ENCODE measurements at places on chromosomes 3 and 15.
A peak's percentile ranks its signal among the peaks of the same experiment; 100 is the strongest.

- DNase-seq = no peak
Measured at GRCh38 chr3:123123716-123124616, 57.1 kb downstream of the PDIA5 start.

GRCh38 chr15:66763186-66764071, 61.4 kb downstream of the SMAD6 start:
- no peak for DNase-seq

DNA sequence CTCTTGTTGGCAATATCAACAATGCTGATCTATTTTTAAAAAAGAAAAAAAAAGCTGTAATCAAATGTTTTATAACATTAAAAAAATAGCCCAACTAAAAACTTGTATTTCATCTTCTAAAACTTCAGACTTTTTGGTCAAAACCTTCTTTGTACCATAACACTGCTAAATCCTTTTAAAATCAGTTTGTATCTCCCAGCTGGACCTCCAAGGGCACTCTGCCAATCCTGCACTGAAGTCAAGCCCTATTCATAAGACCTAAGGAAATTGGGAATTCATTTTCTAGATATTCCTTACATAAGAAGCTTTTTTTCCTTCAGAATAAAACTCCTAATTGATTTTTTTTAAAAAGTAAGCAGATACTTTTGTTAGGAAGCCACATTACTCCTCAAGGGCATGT, 38.2 kb upstream of the HCLS1 start:
- no peak for DNase-seq

DNA sequence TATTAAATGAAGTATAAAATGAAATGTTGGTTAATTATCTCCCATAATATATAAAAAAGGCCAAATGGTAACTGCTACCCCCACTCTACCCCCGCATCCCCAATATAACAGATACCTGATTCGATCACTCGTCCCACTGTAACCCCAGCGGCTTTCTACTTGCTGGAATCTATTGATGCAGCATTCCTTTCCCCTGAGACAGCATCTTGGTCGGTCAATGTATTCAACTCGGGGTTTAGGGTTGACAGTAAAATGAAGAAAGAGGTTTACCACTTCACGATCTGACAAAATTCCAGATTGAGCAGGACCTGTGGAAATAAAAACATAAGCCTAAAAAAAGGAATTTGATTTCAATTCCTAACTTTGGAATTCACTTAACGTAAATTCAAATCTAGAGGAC, 18.6 kb upstream of the C15orf40 start:
- DNase-seq = no peak

DNA sequence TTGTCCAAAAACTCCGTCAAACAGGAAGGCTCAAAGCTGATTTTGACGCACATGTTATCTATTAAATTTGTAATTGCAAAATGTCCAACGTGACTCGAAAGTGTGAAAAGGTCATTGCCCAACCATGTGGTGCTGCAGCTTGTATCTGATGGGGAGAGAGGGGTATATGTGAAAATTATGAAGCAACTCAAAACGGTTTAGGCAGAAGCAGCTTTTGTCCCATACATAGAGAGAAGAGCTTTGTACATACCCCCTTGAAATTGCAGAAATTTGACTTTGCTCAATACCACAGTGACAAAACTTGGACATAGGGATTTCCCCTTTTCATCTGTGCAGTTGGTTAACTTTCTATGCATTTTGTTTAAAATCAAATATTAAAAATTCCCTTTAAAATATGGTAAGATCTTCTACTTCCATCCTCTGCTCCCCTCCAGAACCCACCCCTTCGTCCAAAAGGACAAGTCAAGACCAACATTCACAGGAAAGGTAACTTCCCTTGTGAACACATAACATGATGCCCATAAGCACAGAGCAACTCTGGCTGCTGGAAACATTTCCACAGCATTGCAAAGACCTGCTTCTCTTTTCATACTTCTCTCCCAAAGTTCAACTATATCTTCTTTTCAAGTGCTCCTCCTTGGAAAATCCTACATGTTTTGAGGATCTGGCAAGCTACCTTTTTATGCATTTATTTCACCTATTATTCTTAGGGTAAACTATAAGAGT, 253.7 kb upstream of the THBS1 start:
- no peak for DNase-seq

- no peak for DNase-seq
Measured at GRCh38 chr3:152185891-152186630, 82.7 kb upstream of the MBNL1 start.

GRCh38 chr15:83928878-83929418, 275.0 kb downstream of the ADAMTSL3 start:
- DNase-seq = no peak

- no peak for DNase-seq
Measured at GRCh38 chr15:71201477-71201876, 86.2 kb downstream of the THSD4 start.

- DNase-seq = no peak
Measured at GRCh38 chr15:100853676-100854440, 25.8 kb upstream of the ALDH1A3 start.

GRCh38 chr3:48429317-48429959, 448 bp downstream of the PLXNB1 start:
- DNase-seq = peak; percentile 49

DNA sequence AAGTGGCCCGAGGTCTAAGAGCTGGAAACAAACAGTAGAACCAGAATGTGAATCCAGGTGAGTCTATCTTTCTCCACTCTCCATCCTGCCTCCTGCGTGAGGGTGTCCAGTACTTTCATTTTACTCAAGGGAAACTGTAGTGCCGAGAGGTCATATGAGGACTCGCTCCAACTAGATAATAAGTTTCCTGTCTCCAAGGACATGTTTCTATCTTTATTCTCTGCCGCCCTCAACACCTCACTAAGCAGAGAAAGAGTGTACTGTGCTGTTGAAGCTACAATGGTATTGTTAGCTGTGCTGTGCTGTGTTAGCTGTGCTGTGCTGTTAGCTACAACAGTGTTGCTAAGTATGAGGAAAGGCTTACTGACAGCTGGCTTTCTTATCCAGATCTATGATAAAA, 137.9 kb upstream of the COL8A1 start:
- DNase-seq = no peak

DNA sequence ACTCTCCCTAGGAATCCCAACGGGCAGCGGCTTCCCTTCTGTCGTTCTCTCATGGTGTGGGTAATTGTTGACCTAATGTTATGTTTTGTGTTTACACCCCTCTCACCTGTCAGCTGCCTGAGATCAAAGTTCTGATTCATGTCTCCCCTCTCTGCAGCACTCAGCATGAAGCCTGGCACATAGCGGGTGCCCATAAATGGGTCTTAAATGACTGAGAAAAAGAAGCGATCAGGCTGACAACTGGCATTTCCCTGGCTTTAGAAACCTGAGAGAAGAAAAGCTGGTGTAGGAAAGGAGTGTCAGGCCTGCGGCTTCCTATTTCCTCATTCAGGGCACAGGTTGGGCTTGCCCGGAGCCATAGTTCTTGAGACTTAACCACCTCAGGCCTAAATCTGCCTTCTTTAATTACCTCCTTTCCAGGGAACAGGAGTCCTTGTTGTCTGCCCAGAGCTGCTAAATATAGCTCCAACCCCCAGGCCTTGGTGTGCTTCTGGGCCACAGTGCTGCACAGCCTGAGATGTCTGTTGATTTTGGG, 31.8 kb downstream of the LPP start:
- DNase-seq = no peak

DNA sequence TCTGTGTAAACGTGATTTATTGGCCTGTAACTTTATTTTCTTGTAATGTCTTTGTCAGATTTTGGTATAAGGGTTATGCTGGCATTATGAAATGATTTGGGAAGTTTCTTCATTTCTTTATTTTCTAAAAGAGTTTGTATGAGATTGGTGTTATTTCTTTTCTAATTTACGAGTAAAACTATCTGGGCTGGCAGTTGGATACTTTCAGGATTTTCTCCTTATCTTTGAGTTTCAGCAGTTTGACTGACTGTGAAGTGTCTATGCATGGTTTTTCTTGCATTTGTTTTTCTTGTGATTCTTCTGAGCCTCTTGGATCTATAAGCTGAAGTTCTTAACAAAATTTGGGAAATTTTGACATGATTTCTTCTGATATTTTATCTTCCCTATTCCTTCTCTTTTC, 18.1 kb downstream of the ADGRG7 start:
- DNase-seq = no peak

All from activated T-cell treated with anti-CD3 and anti-CD28 coated beads for 48 hours (primary cell).